ENCODE measurements at places on chromosomes 16 and 17.

DNA sequence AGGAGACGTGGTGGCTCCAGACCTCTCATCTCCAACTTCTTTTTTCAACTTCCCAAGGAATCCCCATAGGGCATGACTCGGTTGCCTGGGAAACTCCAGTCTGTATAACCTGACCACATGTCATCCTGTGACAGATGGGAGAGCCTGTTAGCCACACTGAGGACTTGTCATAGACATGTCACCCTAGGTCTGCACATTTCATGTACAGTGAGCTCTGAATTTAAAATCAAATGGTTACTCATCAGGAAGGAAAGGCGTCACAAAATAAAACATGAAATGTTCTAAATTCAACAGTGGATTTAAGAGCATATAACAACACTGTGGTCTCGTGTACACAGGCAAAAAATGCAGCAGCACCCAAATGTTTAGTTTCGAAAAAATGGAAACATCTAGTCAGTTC lies 22.2 kb upstream of the ADAMTS18 start:
- no peak overlapping the region for H3K4me3 ChIP-seq
- H3K4me1 ChIP-seq: no peaks in the 10 kb centered on the region
- H3K27ac ChIP-seq: no peak overlapping the region
- DNase-seq: no peak

- no peak for DNase-seq
- H3K27me3 ChIP-seq: no peaks in the 10 kb centered on the region
- H3K36me3 ChIP-seq: peaks cover 37% of the 10 kb centered on the region
- H3K4me1 ChIP-seq: peaks cover 74% of the 10 kb centered on the region
These were observed 6.6 kb downstream of the ABI3 start for GRCh38 chr17:49216953-49217650.

- no peaks in the 10 kb centered on the region for H3K27me3 ChIP-seq
- H3K27ac ChIP-seq: no peak overlapping the region
- peaks cover 4% of the 10 kb centered on the region for H3K36me3 ChIP-seq
- no peak overlapping the region for H3K4me3 ChIP-seq
- no peak for DNase-seq
- peaks cover 23% of the 10 kb centered on the region for H3K4me1 ChIP-seq
These were observed 2.6 kb downstream of the MXRA7 start for GRCh38 chr17:76707985-76708807.

GRCh38 chr17:62684179-62684578 lies 56.7 kb downstream of the MRC2 start:
- no peaks in the 10 kb centered on the region for H3K36me3 ChIP-seq
- no peak for DNase-seq
- no peak overlapping the region for H3K4me3 ChIP-seq

DNA sequence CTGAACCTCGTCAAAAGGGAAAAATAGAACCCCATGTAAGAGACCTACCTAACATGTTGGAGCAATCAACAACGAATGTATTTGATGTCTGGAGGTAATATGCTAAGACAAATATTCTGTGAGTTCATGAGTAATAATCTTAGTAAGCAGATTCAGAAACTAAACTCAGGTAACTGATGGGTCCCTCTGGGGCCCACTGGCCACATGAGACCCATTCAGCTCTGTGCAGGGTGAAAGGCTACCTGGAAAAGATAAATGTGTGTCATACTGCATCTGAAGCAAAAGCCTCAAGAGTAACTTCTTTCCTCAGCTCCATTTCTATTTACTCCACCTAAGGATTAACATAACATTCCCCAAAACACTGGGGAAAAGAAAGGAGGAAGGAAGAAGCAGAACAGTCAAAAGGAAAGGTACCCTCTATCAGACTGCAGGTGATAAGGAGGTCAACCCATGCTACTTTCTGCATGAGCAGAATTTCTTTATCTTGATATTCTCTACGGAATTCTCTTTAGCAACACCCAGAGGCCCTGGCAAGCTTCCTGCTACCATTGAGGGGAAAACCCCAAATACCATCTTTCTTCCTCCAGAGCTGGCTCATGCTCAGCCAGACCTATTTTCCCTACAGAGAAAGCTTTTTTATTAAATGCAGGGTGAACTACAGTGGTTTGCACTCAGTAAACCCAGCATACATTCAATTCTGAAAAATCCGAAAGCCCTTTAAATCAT lies 37.7 kb upstream of the ABCA6 start:
- no peaks in the 10 kb centered on the region for H3K27me3 ChIP-seq
- DNase-seq: no peak
- no peak overlapping the region for H3K27ac ChIP-seq
- H3K4me3 ChIP-seq: no peak overlapping the region
- no peaks in the 10 kb centered on the region for H3K4me1 ChIP-seq

GRCh38 chr17:44351464-44351863 lies 6.4 kb downstream of the GRN start:
- H3K4me1 ChIP-seq: peaks cover 5% of the 10 kb centered on the region
- no peak overlapping the region for H3K27ac ChIP-seq
- DNase-seq: no peak

DNA sequence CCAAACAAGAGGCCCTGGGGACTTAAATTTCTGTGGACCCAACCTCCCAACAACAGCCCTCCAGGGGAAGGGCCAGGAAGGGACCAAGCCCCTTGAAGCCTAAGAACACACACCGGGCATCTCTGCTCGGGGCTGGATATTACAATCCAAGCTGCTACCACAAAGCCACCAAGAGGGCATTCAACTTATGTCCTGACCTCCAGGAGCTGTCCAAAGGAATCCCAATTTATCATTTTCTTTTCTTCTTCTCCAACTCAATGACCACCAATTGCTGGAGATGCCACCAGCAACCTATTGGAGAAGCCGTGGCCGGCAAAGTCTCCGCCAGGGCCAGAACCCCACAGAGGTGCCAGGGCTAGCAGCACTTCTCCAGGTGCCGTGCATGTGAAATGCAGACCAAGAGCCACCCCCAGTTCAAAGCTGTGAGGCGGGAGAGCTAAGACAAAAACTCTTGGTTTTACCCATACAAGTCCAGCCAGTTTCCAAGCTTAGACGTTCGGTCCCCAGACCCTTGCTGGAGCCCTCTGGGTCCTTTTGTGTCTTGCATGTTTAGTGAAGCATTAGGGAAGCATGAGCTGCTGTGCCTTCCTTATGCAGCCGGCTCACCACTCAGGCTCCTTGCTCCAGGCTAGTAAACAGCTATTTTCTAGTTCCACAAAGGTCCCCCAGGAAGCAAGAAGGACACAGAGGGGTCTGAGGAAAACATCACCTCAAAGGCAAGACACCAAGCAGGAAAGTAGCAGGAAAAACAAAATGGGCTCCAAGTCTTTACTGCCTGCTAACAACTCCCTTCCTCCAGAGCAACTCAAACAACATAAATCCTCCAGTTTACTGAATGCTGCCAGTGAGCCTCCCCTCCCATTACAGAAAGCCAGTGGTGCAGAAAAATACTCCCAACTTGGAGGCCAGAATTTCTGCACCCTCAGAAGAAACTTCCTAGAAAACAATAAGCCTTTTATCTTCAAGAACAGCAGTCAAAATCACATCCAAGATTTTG lies 3.2 kb downstream of the PITPNA start:
- no peak for DNase-seq
- H3K4me1 ChIP-seq: peaks cover 39% of the 10 kb centered on the region

DNA sequence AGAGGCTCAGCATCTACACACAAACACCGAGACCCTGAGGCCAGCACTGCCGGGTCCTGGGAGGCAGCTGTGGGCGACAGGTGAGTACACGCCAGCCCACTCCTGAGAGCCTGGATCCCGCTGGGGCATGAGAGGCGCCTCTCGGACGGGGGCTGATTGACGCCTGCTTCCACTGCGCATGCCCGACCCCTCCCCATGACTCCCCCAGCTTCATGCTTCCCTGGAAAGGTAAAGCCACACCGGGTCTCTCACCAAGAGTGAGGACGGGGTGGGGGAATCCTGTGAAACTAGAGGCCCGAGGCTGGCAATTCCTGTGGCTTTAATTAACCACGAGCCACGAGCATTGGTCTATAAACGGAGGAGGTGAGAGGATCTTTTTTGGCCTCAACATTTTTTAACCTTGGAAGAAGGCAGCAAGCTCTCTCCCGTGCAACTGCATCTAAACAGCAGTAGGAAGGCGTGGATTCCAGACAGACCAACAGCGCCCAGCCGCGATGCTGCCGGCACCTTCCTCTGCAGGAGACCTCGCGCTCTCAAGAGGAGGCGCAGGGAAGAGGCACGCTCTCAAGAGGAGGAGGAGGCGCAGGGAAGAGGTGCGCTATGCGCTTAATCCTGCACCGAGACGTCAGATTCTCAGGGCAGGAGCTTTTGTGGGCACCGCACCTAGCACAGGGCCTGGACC lies 71.8 kb upstream of the METRNL start:
- H3K27ac ChIP-seq: no peak overlapping the region
- no peak overlapping the region for H3K4me3 ChIP-seq
- peaks cover 10% of the 10 kb centered on the region for H3K36me3 ChIP-seq
- no peaks in the 10 kb centered on the region for H3K4me1 ChIP-seq

- H3K27ac ChIP-seq: peak overlapping the region; percentile 96
- no peaks in the 10 kb centered on the region for H3K27me3 ChIP-seq
- DNase-seq: no peak
These were observed 1.3 kb upstream of the NUTF2 start for GRCh38 chr16:67845291-67846062.

DNA sequence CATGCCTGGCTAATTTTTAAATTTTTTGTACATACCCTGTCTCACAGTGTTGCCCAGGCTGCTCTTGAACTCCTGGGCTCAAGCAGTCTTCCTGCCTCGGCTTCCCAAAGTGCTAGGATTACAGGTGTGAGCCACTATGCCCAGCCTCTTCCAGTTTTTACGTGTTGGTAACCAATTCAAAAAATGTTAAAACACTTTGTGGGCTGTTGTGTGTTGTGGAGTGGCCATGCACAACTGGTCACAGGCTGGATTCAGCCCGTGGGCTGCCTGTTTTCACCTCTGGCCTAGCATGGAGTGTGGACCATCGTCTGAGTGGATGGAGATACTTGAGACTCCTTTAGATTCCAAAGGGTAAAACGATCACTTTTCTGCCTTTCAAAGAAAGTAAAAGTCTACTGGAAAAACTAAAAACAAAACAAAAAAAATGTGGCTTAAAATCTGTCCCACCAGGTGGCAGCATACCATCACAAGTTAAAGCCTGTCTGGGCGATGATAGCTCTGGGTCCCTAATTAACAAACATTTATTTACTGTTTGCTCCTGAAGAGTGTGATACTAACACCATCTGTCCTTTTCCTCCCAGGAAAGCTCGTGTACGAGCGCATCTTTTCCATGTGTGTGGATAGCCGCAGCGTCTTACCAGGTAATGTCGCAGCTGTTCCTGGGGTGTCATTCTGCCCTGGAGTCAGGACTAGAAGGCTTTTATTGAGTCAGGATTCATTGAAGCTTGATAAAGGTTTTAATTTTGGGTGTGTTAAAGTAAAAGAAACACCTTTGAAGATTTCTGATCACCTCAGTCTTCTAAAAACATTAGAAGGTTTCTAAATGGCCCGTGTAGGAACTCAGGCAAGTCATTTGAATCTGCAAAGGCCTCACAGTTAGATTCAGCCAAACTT lies 45.8 kb downstream of the VPS35L start:
- H3K4me3 ChIP-seq: no peak overlapping the region
- H3K27ac ChIP-seq: no peak overlapping the region
- H3K36me3 ChIP-seq: peaks cover 42% of the 10 kb centered on the region
- no peaks in the 10 kb centered on the region for H3K4me1 ChIP-seq

DNA sequence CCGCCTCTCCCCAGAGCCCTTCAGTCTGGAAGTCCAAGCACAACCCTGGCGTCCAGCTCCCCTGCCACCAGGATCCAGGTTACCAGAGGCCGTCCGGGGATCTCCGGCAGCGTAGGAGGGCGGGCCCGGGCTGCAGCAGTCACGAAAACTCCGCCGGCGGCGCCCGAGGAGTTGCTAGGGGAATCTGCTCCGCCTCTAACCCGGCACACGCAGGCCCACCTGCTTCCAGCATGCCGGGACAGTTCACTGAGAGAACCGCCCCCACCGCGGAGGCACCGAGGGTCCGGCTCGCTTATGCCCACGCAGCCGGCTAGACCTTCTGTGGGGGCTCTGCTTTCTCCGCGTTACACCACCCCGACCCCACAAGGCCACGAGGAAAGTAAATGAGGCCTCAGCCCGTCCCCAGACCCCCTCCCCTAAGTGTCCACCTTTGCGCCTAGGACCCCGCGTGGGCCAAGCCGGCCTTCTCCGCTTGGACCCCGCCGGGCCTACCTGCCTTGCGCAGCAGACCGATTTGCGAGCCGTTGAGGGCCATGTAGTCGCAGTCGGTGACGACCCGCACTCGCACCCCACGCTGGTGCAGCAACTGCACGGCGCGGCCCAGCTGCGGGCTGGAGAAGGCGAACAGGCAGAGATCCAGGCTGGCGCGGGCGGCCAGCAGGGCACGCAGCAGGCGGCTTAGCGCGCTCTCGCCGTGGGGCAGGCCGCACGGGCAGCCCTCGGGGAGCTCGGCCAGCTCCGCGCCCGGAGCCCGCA lies 587 bp downstream of the PLD6 start:
- peak overlapping the region; percentile 96 for H3K27ac ChIP-seq
- peak overlapping the region; percentile 87 for H3K4me3 ChIP-seq
- DNase-seq: peak; percentile 75

GRCh38 chr16:54062361-54063278 lies 224.0 kb downstream of the IRX3 start:
- no peak overlapping the region for H3K4me3 ChIP-seq
- H3K27me3 ChIP-seq: no peaks in the 10 kb centered on the region
- H3K4me1 ChIP-seq: no peaks in the 10 kb centered on the region

GRCh38 chr16:27826893-27827289 lies 236.6 kb downstream of the GSG1L start:
- no peak overlapping the region for H3K4me3 ChIP-seq
- H3K4me1 ChIP-seq: no peaks in the 10 kb centered on the region
- peaks cover 2% of the 10 kb centered on the region for H3K27me3 ChIP-seq

GRCh38 chr17:305090-305976 lies 47.3 kb downstream of the RPH3AL start:
- no peaks in the 10 kb centered on the region for H3K4me1 ChIP-seq
- H3K27me3 ChIP-seq: no peaks in the 10 kb centered on the region

DNA sequence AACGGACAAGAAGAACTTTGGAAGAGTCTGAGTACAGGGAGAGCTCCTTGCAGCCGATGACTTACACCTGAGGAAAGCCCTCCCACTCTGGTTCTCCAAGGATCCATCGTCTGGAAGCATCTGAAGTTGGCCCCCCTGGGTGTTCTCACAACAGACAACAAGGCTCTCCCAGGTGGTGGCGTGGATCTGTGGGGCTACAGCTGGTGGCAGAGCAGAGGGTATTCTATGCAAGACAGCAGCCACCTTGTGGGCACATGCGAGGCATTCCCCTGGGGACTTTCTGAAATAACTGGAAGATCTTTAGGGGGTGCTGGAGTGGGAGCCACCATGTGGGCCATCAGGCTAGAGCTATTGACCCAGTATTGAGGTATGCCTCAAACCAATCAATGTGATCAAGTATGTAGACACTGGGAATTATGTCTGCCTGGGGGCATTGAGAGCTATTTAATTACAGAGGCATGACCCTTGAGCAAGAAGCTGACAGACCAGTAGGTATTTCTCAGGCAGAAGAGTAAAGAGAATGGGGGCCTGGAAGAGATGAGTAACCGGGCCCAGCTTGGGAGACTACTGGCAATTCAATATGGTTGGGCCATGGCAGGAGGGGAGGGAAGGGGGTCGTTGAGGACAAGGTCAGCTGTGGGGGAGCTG lies 6.9 kb upstream of the KRT19 start:
- H3K27me3 ChIP-seq: peaks cover 20% of the 10 kb centered on the region
- H3K4me3 ChIP-seq: no peak overlapping the region
- H3K36me3 ChIP-seq: no peaks in the 10 kb centered on the region
- H3K4me1 ChIP-seq: no peaks in the 10 kb centered on the region
- no peak for DNase-seq

Data from activated naive CD8-positive, alpha-beta T cell treated with anti-CD3 and anti-CD28 coated beads, Interleukin-2, amount 50 U/mL, for 24 hours (primary cell).